Right atrium auricular region (tissue), 2 donors: ENCODE measurements at places on chromosomes 4 and X.

DNA sequence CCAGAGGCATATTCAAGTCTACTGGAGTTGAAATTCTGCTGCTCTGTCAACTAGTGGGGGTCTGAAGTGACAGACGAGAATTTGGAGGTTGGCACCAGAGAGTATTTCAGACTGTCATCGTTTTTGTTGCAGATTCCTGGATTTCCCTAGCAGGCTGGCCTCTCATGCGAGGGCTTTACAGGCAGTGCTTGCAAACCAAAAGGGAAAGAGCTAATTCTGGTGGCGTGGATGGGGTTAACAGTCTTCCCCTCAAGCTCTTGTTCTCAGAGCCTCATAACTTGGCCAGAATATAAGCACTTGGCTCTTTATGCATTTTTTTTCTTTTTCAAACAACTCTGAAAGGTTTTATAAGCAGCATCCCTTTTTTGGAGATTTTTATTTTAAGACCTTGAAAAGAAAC is at the start of gene SPARCL1:
Gene SPARCL1 (minus strand): TSS at position 190 of the 400 bp plus-strand sequence. CDS start 29,802 bp downstream, outside the sequence.
- peak within 1 kb of the TSS; percentile 87 for H3K27ac ChIP-seq
- peak; percentile 68 for DNase-seq
- peaks cover 11% of the 10 kb centered on the region for H3K36me3 ChIP-seq
- no peaks in the 10 kb centered on the region for H3K4me1 ChIP-seq
- H3K4me3 ChIP-seq = peak within 1 kb of the TSS; percentile 35

DNA sequence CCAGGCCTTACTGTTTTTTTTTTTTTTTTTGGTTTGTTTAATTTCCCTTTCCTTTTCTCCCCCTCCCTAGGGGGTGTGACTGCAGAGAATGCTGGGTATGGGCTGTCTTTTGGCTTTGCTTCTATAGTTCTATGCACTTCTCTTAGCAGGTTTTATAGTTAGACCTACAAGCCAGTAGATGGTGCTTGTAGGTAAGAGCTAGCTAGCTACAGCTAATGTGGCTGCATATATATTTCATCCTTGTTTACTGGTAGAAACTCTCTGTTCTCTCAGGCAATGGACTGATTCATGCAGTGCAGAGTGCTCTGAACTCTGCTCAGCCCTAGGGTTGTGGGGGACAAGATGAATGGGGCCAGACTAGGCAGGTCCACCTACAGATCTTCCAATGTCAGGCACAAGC is 246.4 kb downstream of the SH2D1A start:
- no peak overlapping the region for H3K4me3 ChIP-seq
- H3K4me1 ChIP-seq = no peaks in the 10 kb centered on the region
- no peaks in the 10 kb centered on the region for H3K36me3 ChIP-seq
- no peaks in the 10 kb centered on the region for H3K27me3 ChIP-seq
- H3K27ac ChIP-seq = no peak overlapping the region

GRCh38 chr4:11701966-11702725 is 273.5 kb upstream of the HS3ST1 start:
- no peaks in the 10 kb centered on the region for H3K36me3 ChIP-seq
- H3K4me3 ChIP-seq = no peak overlapping the region
- no peak overlapping the region for H3K27ac ChIP-seq
- no peaks in the 10 kb centered on the region for H3K27me3 ChIP-seq
- no peak for DNase-seq

GRCh38 chr4:128347930-128348660 is 60.5 kb upstream of the PGRMC2 start:
- H3K4me3 ChIP-seq = no peak overlapping the region
- no peaks in the 10 kb centered on the region for H3K4me1 ChIP-seq
- no peak for DNase-seq
- no peaks in the 10 kb centered on the region for H3K36me3 ChIP-seq
- no peaks in the 10 kb centered on the region for H3K27me3 ChIP-seq
- H3K27ac ChIP-seq = no peak overlapping the region

- no peaks in the 10 kb centered on the region for H3K4me1 ChIP-seq
- no peak overlapping the region for H3K27ac ChIP-seq
- DNase-seq = no peak
- no peaks in the 10 kb centered on the region for H3K27me3 ChIP-seq
These were observed 10.0 kb downstream of the EPGN start for GRCh38 chr4:74318276-74318675.

DNA sequence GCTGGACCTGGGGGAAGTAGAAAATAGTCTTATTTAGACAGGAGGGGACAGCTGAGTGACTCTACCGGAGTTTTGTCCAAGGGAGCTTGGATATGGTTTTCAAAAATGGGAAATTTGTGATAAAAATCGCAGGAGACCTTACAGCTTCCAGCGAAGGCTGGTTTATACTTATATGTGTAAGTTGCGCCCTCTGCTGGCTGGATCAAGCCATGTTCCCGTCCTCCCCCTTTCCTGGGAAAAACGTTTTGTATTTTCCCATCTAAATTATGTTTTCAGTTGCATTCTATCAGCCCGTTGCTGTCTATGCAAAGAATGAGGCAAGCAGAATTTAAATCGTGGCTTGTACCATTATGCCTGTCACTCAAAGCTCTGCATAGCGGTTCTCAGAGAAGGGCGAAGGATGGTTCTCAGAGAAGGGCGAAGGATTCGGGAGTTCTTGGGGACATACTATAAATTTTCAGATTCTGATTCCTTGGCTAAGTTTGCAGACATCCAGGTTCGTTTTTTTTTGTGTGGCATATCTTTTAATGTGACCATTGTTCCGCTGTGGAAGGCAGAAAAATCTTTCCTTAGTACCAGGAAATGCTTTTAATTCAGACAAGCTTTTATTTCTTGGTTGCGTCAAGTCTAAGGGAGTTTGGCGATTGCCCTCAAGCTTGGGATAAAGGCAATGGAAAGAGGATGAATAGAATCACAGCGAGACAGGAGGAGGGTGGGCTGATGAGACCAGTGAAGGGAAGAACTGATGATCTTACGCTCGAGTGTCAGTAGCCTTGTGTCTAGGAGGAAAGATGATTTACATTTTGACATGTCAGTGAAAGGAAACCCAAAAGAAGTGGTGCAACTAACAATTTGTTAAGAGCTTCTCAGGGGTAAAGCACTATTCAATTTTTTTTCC is 128.5 kb upstream of the ARX start:
- H3K4me1 ChIP-seq = no peaks in the 10 kb centered on the region
- no peaks in the 10 kb centered on the region for H3K36me3 ChIP-seq
- peak; percentile 67 for DNase-seq
- H3K27ac ChIP-seq = no peak overlapping the region
- H3K27me3 ChIP-seq = no peaks in the 10 kb centered on the region

DNA sequence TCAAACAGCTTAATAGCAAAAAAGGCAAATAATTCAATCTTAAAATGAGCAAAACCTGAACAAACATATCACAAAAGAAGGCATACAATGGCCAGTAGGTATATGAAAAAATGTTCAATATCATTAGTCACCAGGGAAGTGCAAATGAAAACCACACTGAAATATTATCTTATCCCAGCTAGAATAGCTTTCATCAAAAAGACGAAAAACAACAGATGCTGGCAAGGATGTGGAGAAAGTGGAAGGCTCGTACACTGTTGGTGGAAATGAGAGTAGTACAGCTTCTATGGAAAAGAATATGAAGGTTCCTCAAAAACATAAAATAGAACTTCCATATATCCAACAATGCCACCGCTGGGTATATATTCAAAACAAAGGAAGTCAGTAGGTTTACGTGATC is 29.3 kb upstream of the ANXA10 start:
- H3K4me1 ChIP-seq = no peaks in the 10 kb centered on the region
- H3K27me3 ChIP-seq = no peaks in the 10 kb centered on the region
- no peaks in the 10 kb centered on the region for H3K36me3 ChIP-seq
- no peak overlapping the region for H3K4me3 ChIP-seq
- H3K27ac ChIP-seq = no peak overlapping the region

DNA sequence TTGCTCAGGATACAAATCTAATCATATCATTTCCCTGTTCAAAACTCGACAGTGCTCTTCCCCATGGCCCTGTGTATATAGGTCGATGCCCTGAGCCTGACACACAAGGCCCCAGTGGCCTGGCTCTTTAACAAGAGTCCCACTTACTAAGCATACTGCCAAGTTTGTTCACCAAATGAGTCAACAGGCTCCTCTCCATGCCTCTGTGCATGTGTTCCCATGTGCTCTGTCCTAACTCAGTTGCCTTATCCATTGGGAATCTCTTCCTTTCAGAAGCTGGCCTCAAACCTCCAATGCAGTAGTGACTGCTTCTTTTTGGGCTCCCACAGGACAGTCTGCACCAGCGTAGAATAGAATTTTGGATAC is 18.9 kb upstream of the CXCR3 start:
- no peak overlapping the region for H3K4me3 ChIP-seq
- H3K27me3 ChIP-seq = no peaks in the 10 kb centered on the region
- H3K36me3 ChIP-seq = no peaks in the 10 kb centered on the region
- DNase-seq = no peak

- DNase-seq = peak; percentile 88
- no peaks in the 10 kb centered on the region for H3K4me1 ChIP-seq
- peak within 1 kb of the TSS; percentile 74 for H3K27ac ChIP-seq
These were observed at the start of gene SYP for GRCh38 chrX:49199906-49200771. Gene SYP, minus strand, starts transcription at chrX:49200193. Its CDS starts 7 bp downstream, at chrX:49200186.
